ENCODE measurements at places on chromosomes 5 and 9. TPM values are rescaled to one million over a fixed set of nuclear protein-coding genes. Genes with fewer than 3 reads are reported as not detected.

The PCDHB12 gene
- 0.18 TPM for total RNA-seq

The ZFP37 gene
- total RNA-seq: 3.6 TPM

The CSF1R gene
- under 0.01 TPM for total RNA-seq

The SHOC1 gene
- 0.09 TPM for total RNA-seq

The PALM2AKAP2 gene
- 4.2 TPM for total RNA-seq

The PAIP1 gene
- 81.2 TPM for total RNA-seq

The IGFBPL1 gene
- not detected for total RNA-seq

The LCP2 gene
- not detected for total RNA-seq

The GRHPR gene
- 133 TPM for total RNA-seq

The PCDHGA8 gene
- total RNA-seq: 2.5 TPM

The PRR16 gene
- total RNA-seq: 4.4 TPM

The PCDHGB2 gene
- total RNA-seq: 5.7 TPM

The IFNE gene
- total RNA-seq: 4.5 TPM

The AK8 gene
- not detected for total RNA-seq

The EGFL7 gene
- 5.6 TPM for total RNA-seq

The ENTPD2 gene
- total RNA-seq: not detected

The PCDHA2 gene
- 0.09 TPM for total RNA-seq

The SPINK4 gene
- total RNA-seq: not detected

The PCDHGA7 gene
- total RNA-seq: 8.4 TPM

The ADAM19 gene
- 11.2 TPM for total RNA-seq

The CNTLN gene
- 25.8 TPM for total RNA-seq

The ANKRD18B gene
- total RNA-seq: not detected

The NUTM2G gene
- total RNA-seq: not detected

The PRDM12 gene
- total RNA-seq: not detected

The FAM169A gene
- 0.16 TPM for total RNA-seq

The IL5 gene
- not detected for total RNA-seq

The NSUN2 gene
- 29.0 TPM for total RNA-seq

The KDM3B gene
- total RNA-seq: 89.5 TPM

The NSG2 gene
- not detected for total RNA-seq

The AKNA gene
- total RNA-seq: 9.9 TPM
